ENCODE measurements at places on chromosomes 12 and 14. TPM values are rescaled to one million over a fixed set of nuclear protein-coding genes. Genes with fewer than 3 reads are reported as not detected.

- peak; percentile 63 for DNase-seq
These were observed 101.9 kb downstream of the SLC8A3 start for GRCh38 chr14:70086685-70087379.

DNA sequence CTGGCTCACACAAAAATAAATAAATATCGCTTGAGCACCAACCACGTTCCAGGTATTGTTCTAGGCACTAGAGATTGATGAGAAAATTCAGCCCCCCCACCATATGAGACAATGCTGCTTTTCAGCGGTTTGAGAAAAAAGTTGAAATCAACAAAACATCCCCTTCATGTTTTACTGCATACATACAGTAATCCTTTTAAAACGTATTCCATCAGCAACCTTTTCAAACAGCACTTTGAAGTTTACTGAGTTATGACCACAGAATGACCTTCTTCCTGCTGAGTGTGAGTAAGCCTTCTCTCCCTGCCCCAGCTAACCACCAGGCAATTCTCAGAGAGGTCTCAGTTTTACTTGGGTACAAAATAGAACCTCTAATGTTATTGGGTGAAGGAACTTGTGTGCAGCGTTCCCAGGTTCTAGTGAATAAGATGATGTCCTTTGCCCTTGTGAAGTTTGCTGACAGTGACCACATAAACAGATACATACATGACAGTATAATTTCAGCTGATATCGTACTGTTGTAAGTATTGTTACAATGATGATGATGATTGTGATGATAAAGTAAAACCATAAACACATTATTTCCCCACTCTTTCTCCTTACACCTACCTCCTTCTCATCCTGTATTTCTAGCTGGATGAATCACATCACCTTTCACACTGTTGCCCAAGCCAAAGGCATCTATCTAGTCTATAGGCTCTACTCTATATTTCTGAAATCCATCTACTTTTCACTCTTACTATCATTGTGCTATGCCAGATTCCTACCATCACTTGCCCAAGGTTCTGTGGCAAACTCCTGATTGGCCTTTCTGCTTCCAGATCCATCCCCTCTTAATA is 124.4 kb upstream of the KRR1 start:
- DNase-seq: peak; percentile 98

DNA sequence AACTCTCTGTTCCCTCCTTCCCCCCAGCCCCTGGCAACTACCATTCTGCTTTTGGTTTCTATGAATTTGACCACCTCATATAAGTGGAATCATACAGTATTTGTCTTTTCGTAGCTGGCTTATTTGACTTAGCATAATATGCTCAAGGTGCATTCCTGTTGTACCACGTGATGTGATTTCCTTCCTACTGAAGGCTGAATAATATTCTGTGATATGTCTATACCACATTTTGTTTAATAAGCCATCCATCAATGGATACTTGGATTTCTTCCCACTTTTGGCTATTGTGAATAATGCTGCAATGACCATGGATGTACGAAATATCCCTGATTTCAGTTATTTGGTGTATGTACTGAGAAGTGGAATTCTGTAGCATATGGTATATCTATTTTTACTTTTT is 16.3 kb downstream of the NDUFA9 start:
- no peak for DNase-seq

DNA sequence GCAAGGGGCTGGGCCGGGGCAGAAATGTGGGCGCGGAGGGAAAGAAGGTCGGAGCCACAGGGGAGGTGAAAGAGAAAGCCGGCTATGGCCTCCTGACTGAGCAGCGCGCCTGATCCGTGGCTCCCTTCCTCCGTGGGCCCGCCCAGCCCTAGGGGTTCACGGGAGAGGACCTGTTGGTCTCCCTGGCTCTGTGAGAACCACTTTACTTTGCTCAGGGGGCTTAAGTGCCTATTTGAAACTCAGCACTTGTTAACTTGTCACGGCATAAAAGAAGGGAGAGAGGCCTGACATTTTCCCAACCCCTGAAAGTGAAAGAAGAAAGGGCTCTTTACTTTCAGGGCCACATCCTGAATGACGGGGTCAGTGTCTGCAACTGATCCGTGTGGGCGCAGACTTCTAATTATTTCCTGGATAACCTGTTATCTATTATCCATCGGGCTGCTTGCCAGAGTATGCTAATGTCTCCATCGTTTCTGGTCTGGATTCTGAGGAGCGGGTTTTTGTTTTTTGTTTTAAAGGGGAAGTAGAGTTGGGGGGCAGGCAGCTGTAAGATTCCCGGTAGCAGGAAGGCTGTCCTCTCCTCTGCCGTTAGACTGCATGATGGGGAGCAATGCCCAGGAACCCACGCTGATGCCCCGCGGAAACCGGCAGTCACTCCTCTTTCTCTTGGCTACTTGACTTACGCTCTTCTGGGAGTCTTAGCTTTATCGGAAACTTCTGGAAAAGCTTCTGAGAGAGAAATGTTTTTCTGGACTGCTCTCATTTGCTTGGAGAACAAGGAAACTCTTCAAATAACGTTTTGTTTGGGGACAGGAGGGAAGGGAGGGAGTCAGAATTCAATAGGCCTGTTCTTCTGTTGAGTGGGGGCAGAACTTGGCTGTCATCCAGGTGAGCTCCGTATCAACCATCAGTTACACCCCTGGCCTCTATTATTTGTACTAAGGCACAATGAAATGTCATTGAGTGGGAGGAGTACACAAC is 127.7 kb upstream of the MAX start:
- DNase-seq: peak; percentile 87

- DNase-seq: peak; percentile 32
These were observed 83.2 kb downstream of the LMNTD1 start for GRCh38 chr12:25469861-25470260.

DNA sequence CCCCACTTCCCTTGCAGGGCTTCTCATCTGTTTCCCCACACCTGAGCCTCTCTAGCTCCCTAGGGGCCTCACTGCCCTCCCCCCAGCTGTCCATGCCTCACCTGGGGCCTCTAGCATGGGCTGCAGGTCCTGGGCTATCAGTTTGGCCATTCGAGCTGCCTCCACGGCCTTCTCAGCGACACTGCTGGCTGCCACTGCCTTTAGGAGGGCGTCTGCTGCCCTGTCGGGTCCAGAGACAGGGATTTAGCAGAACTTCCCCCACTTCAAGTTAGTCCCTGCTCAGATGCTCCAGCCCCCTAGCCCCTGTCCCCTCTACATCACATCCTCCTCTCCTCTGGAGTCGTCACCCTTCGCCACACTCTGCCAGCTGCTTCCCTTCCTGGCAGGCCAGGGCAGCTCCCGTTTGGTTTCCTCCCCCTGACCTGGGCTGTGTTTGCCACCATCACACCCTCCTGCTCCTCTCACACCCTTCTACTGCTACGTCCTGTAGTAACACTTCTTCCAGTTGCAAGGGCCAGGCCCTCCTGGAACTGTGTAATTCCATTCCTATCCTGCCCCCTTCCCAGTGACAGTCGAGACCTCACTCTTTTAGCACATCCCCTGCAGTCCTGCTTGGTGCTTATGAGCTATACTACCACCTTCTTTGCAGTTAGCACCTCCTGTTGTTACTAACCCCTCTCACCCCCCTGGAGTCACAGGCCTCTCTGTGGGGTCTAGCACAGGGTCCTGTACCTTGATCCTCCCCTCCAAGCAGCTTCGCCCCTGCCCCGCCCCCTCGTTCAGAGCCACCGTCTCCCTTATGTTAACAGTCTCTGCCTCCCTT is 4.3 kb upstream of the AP1G2 start:
- DNase-seq: no peak

DNA sequence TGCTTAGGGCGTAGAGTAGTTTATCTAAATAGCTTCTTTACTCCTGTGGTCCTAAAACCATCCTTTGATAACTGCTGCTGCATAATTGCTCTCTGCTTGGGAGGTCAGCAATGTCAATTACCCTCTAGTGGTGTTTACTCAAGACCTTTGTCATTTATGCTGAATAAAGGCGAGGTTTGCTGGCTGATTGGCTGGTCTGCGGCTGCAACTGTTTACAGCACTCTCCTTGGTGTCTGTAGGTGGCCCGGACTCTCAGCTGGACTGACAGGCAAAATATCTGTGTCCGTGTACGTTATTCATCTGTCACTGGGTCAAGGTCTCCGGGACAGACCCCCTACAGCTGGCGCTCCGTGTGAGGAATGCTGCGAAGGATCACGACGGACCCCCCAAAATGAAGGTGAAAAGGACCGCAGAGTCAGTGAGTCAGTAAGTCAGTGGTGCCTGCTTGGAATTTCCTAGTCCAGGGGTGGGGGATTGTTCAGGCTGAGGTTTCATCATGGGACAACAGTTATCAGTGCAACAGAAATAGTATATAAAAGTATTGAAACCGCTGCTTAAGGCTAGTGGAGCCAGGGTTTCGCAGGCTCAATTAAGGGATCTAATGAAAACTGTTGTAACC is 253.3 kb upstream of the DIO2 start:
- no peak for DNase-seq

GRCh38 chr14:28298156-28298555 is 468.4 kb upstream of the FOXG1 start:
- DNase-seq: no peak

- no peak for DNase-seq
These were observed 56.7 kb upstream of the NR2C1 start for GRCh38 chr12:95130096-95130495.

- DNase-seq: no peak
These were observed 1361.7 kb downstream of the FSCB start for GRCh38 chr14:43145361-43145760.

- DNase-seq: no peak
These were observed 22.9 kb downstream of the PROX2 start for GRCh38 chr14:74852922-74853530.

GRCh38 chr12:77685901-77686300 is 144.8 kb upstream of the NAV3 start:
- no peak for DNase-seq

DNA sequence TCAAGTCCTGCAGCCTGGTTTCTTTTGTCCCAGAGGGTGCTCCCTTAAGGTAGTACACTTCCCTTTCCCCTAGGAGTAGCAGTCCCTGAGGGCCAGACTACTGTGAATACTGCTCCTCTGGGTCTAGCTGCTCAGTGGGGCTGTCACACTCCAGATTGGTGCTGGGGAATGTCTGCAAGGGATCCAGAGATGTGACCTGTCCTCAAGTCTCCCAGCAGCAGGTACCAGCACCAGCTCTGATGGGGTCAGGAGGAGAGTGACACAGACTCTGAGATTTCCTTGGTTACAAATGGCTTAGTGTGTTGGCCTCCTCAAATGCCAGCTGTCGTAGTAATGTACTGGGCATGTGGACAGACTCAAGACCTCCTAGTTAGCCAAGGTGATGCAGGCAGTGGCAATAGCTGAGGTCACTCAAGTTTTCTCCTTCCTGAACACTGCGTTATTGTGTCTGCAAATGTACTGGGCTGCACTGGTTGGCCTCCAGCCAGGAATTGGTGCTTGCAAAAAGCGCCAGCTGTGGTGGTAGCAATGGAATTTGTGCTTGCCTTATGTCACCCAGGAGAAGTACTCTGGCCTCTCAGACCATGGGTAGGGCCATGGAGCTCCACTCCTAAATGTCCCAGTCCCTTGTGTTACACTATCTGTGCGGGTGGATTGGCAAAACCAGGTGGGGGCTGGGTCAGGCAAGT is 36.4 kb upstream of the AEBP2 start:
- peak; percentile 74 for DNase-seq

GRCh38 chr12:5966486-5967095 is 21.5 kb upstream of the ANO2 start:
- DNase-seq: no peak

GRCh38 chr14:49858383-49858782 is 5.8 kb upstream of the NEMF start:
- DNase-seq: no peak

Gene SERPINA4
- total RNA-seq: not detected

Gene SYNDIG1L
- total RNA-seq: not detected

Gene MDGA2
- 8.2 TPM for total RNA-seq
